ENCODE measurements at places on chromosomes 5 and 9. TPM values are rescaled to one million over a fixed set of nuclear protein-coding genes. Genes with fewer than 3 reads are reported as not detected.

- H3K4me3 ChIP-seq = peak overlapping the region; percentile 99
- peak overlapping the region; percentile 97 for H3K27ac ChIP-seq
- H3K4me1 ChIP-seq = peaks cover 37% of the 10 kb centered on the region
- DNase-seq = peak; percentile 46
Measured at GRCh38 chr9:131273146-131273855, 3.0 kb downstream of the FAM78A start.

DNA sequence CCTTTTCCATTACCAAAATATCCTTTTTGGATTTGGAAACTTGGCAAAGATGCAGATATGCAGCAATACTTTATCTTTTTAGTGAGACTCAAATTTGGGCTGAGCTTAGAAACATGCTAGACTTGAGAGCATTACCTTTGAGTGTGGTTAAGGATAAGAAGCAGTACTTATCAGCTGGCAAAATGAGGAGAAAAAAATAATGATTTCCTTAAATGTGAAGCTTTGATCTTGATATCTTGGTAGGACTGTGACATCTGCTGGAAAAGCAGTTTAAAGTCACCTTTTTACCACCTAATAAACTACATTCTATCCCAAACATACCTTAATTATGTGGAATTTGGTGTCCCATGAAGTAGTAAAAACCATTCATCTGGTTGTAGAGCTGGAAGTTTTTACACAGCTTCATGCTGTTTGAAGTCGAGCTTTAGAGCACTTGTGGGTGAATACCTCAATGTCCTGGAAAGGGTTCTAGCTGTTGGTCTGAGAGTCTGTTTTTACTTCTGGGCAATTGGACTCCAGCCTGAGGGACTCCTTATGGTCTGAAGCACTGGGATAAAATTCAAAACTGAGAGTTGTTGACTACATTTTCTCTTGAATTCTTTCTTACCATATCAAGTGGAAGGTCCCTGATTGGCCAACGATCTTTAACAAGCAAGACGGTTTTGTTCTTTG lies 53.4 kb downstream of the LRRC70 start:
- no peaks in the 10 kb centered on the region for H3K4me1 ChIP-seq
- no peak for DNase-seq
- H3K4me3 ChIP-seq = no peak overlapping the region
- H3K36me3 ChIP-seq = peaks cover 11% of the 10 kb centered on the region

GRCh38 chr5:169627551-169627950 lies 9.5 kb upstream of the DOCK2 start:
- H3K4me1 ChIP-seq = peaks cover 4% of the 10 kb centered on the region
- H3K4me3 ChIP-seq = no peak overlapping the region
- H3K27me3 ChIP-seq = peaks cover 4% of the 10 kb centered on the region
- no peak overlapping the region for H3K27ac ChIP-seq

GRCh38 chr9:16866587-16866986 lies 3.9 kb downstream of the BNC2 start:
- peaks cover 2% of the 10 kb centered on the region for H3K4me1 ChIP-seq
- DNase-seq = no peak
- H3K4me3 ChIP-seq = no peak overlapping the region
- H3K27me3 ChIP-seq = peaks cover 18% of the 10 kb centered on the region
- H3K27ac ChIP-seq = no peak overlapping the region
- H3K36me3 ChIP-seq = no peaks in the 10 kb centered on the region

GRCh38 chr5:1050423-1051365 lies 42.1 kb downstream of the NKD2 start:
- H3K36me3 ChIP-seq = no peaks in the 10 kb centered on the region
- H3K4me1 ChIP-seq = no peaks in the 10 kb centered on the region
- no peak overlapping the region for H3K4me3 ChIP-seq
- DNase-seq = no peak
- no peak overlapping the region for H3K27ac ChIP-seq

Gene PSAT1
- 132 TPM for total RNA-seq

Gene GPR150
- 0.50 TPM for total RNA-seq

Data from activated CD4-positive, alpha-beta memory T cell treated with anti-CD3 and anti-CD28 coated beads for 36 hours (primary cell).